ENCODE measurements at places on chromosomes 1 and 21.

- DNase-seq: no peak
These were observed 78.6 kb upstream of the UBE2U start for GRCh38 chr1:64124704-64125440.

GRCh38 chr1:58650141-58650540 is 49.7 kb downstream of the MYSM1 start:
- no peak for DNase-seq

GRCh38 chr1:192730198-192730597 is 78.6 kb upstream of the RGS2 start:
- DNase-seq: no peak

GRCh38 chr1:100250807-100251206 is 1.2 kb upstream of the DBT start:
- no peak for DNase-seq

DNA sequence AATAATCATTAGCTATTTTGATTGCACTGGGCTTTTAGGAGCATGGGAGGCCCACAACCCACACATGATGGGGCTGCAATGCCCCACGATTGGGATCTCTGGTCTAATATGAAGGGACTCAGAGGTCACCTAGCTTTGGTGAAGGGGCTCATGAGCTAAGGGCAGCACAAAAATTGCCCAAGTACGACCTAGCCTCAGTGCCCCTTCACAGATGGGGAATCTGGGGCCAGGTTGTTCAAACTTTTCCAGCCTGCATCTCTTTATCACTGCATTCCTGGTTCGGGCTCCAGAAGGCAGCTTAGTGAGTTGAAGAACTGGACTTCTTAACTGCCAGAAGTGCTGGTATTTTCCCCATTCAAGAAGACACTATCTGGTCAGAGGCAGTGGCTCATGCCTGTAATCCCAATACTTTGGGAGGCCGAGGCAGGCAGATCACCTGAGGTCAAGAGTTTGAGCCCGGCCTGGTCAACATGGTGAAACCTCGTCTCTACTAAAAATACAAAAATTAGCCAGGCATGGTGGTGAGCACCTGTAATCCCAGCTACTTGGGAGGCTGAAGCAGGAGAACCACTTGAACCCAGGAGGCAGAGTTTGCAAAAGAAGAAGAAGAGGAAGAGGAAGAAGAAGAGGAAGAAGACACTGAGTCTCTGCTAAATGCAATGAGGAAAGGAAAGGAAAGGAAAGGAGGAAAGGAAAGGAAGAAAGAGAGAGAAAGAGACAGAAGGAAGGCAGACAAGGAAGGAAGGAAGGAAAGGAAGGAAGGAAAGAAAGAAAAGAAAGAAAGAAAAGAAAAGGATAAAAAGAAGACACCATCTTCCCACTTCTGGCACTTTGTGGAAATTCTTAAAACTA is 258.5 kb upstream of the IRF2BP2 start:
- DNase-seq: no peak

- DNase-seq: no peak
These were observed 34.0 kb downstream of the MEGF6 start for GRCh38 chr1:3577300-3577699.

GRCh38 chr1:43945674-43946235 is 995 bp upstream of the IPO13 start:
- no peak for DNase-seq

DNA sequence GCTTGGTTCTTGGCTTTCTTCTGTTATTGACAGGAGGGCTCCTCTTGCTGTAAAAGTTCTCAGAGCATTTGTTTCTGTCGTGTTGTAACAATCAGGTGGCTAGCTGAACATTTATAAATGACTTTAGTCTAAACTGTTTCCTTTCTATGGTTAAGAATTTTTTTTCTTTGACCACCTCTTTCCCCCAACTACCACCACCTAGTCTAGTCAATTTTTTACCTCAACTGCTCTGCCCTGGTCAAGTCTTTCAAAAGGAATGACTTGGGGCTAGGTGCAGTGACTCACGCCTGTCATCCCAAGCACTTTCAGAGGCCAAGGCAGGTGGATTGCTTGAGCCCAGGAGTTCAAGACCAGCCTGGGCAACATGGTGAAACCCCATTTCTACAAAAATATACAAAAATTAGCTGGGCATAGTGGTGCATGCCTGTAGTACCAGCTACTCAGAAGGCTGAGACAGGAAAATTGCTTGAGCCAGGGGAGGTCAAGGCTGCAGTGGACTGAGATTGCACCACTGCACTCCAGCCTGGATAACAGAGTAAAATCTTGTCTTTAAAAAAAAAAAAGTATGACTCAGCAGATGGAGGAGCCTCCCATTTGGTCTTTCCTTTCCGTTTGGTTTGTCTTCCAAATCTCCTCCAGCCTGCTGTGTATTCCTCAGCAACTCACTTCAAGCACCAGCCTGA is 40.7 kb downstream of the MAP3K21 start:
- DNase-seq: no peak

DNA sequence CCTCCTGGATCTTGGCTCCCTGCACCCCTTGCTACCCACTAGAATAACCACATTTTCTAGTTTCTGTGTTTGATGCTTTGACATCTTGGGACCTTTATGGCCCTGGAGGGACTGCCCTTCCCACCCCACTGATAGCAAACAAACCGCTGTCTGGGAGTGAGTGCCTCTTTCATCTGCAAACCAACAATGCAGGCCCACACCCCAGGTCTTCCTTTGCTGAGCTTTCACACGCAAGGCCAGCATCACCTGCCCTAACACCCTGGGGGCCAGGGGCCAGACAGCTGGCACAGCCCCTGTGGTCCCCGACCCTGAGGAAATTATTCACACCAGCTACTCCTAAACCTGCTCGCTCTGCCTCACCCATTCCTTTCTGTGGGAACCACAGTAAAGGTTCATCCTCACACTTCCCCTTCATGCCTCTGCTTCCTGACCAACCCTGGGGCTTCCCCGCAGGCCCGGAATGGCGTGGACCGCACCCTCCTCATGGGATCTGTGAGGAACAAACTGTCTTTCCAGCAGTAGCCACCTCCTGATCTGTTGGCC is 15.4 kb downstream of the SLC2A7 start:
- no peak for DNase-seq

GRCh38 chr1:54391450-54392209 is 14.6 kb downstream of the SSBP3 start:
- no peak for DNase-seq

GRCh38 chr1:203823306-203823705 is 27.9 kb downstream of the ZBED6 start:
- DNase-seq: no peak

GRCh38 chr21:38438462-38438893 is 59.8 kb downstream of the ERG start:
- DNase-seq: no peak

GRCh38 chr1:209783386-209783785 is 973 bp downstream of the C1orf74 start:
- no peak for DNase-seq

GRCh38 chr1:182588500-182589396 is at the start of gene RNASEL:
RNASEL (minus strand) TSS chr1:182589256; CDS start chr1:182586806, 2,450 bp downstream.
- no peak for DNase-seq

DNA sequence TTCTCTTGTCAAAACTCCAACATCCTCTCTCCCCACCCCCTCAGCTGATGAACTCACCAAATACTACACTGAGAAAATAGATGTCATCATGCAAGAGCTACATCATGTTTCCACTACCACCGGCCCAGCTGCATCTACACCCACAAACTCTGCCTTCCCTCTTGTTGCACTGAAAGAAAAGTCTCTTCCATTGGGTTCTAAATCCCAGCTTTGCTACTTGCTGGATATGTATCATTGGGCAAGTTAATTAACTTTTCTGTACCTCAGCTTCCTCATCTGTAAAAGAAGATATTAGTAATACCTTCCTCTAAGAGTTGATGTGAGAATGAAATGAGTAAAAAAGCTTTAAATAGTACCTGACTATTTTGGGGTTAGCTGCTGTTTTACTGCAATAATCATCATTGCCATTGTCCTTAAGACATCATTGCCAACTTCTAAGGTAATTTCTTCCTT is 108.6 kb downstream of the OLFML2B start:
- DNase-seq: no peak

GRCh38 chr1:163928069-163928468 is 606.3 kb downstream of the NUF2 start:
- DNase-seq: no peak

GRCh38 chr1:88544195-88544594 is 139.9 kb upstream of the PKN2 start:
- no peak for DNase-seq

DNA sequence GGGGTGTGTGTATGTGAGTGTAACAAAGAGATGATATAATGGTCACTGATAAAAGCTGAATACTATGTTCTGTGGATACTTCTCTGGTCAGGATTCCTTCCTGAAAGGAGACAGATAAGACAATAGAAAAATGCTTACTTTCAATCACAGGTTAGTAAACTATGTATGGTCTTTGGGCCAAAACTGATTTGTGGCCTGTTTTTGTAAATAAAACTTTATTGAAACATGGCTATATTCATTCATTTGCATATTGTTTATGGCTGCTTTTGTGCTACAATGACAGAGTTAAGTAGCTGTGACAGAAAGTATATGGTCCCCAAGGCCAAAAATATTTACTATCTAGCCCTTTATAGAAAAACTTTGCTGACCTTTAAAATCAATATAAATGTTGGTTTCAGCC is 82.2 kb upstream of the DMRTA2 start:
- DNase-seq: no peak

- no peak for DNase-seq
These were observed 211.2 kb downstream of the S1PR1 start for GRCh38 chr1:101448018-101448417.

DNA sequence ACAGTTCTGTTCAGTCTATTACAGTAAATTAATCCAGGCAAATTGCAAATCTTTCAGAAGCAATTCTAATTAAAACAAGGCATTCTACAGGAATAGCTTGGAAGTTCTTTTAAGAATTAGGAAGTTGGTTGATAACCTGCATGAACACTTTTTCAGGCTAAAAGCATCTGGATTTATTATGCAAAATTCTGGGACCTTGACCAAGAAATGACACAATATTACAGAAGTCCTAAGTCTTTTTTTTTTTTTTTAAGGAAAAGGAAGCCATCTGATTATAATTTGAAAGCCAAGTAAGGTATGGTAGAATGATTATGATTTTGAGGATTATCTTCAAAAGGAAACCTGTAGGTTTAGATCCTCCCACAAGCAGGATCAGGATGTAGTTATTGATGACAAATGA is 74.7 kb upstream of the KCNK2 start:
- DNase-seq: no peak

GRCh38 chr1:208239473-208240381 is 4.5 kb downstream of the PLXNA2 start:
- no peak for DNase-seq

DNA sequence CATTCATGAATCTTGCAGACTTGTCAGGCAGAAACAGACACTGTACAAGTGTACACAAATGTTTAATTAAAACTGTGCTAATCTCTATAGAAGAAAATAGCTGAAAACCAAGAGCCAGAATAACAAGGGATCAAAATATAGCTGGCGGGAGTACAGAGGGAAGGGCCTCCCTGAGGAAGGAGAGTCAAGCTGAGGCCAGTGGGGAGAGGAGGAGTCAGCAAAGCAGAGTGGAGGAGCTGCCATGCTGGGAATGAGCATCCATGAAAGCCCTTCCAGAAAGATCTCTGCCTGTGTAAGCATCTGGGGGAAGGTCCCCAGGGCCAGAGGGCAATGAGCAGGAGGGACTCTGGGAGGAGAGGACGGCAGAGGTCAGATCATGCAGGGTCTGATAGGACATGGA is 15.1 kb downstream of the SLAMF8 start:
- DNase-seq: no peak

DNA sequence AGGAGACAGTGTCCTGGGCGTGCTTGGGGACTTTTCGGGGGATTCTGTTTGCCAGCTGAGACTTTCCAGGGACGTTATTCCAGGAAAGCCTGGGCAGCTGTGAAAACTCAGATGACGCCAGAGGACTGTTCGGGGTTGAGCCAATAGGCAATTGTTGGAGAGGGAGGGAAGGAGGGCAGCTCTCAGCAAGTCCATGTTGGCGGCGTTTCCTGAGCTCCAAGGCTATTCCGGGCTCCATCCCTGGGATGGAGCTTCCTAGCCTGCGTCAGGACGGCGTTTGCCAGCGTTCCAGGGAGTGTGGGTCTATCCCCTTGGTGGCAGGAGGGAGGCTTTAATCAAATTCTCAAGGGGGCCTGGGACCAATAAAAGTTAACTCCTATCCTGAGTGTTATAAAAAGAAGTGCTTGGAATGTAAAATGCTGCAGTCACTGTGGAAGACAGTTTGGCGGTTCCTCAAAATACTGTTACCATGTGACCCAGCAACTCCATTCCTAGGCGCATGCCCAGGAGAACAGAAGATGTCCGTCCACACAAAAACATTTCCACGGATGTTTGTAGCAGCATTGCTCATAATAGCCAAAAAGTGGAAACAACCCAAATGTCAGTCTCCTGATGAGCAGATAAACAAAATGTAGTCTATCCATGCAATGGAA is 15.2 kb downstream of the SLC27A3 start:
- DNase-seq: no peak

GRCh38 chr1:114117654-114118053 is 36.0 kb downstream of the SYT6 start:
- no peak for DNase-seq

DNA sequence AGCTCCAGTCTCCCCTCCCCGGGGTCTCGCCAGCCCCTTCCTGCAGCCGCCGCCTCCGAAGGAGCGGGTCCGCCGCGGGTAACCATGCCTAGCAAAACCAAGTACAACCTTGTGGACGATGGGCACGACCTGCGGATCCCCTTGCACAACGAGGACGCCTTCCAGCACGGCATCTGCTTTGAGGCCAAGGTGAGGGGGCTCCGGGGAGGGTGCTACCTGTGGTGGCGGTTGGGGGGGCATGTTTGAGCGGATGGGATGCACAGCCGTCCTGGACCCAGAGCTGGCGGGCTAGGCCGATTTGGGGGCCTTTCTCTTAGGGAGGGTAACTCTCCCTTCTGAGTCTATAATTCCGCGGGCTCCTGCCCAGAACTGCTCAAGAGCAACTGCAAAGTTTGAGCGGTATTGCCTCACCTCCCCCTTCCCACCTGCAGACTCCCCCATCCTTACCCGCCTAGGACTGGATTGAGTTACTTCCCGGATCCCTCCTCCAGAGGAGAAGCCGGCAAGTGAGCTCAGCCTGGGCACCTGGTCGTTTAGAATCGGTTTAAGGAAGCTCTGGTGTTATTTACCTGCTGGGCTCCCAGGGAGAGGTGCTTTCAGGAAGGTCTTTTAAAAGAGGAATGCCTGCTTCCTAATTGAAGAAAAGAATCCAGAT is 730 bp downstream of the NOS1AP start:
- no peak for DNase-seq

GRCh38 chr21:37983336-37984095 is 67.3 kb upstream of the KCNJ6 start:
- DNase-seq: no peak

DNA sequence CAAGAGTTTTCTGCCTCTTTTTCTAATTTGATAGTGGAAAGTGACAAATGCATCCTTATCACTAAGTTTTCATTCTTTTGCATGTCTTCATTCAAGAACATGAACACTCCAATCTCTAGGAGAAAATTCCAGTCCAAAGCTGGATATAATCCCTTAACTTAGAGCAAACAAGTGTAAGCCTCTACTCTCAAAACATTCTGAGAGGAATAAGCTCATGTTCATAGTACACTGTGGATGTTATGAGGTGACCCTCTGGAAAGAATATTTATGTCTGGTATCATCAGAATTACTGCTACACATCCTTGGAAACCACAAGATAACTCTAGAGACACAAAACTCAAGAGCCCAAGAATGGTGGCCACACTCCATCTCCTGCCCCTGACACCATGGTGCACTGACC is 15.1 kb downstream of the SIPA1L2 start:
- DNase-seq: no peak

GRCh38 chr1:233143241-233143640 is 152.3 kb downstream of the PCNX2 start:
- DNase-seq: no peak

Data from stimulated activated CD8-positive, alpha-beta memory T cell treated with anti-CD3 and anti-CD28 coated beads, Interleukin-7, amount 100 ng/mL, for 24 hours (primary cell).